NCI-H2029 (cell line): ENCODE measurements at places on chromosomes 4 and X.

GRCh38 chr4:128776794-128777216 lies 32.7 kb upstream of the JADE1 start:
- peak; percentile 71 for DNase-seq

- no peak for DNase-seq
Observed at GRCh38 chr4:118935819-118936218, 47.2 kb downstream of the SYNPO2 start.

DNA sequence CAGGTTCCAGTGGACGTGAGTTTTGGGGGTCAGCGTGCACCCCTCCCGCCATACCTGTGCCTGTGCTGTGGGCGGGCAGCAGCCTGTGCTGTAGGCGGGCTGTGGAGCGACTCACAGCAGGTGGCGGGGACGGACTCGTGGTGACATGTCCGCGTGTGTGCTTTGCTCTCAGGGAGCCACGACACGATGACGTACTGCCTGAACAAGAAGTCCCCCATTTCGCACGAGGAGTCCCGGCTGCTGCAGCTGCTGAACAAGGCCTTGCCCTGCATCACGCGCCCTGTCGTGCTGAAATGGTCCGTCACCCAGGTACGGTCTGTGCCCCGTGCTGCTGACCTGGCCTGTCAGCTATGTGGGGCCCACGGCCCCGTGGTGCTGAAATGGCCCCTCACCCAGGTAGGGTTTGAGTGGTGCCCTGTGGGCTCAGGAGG lies 7.4 kb downstream of the PLCXD1 start:
- DNase-seq, result no peak

- peak; percentile 83 for DNase-seq
Observed at GRCh38 chr4:184815046-184815877, 10.5 kb downstream of the ACSL1 start.

DNA sequence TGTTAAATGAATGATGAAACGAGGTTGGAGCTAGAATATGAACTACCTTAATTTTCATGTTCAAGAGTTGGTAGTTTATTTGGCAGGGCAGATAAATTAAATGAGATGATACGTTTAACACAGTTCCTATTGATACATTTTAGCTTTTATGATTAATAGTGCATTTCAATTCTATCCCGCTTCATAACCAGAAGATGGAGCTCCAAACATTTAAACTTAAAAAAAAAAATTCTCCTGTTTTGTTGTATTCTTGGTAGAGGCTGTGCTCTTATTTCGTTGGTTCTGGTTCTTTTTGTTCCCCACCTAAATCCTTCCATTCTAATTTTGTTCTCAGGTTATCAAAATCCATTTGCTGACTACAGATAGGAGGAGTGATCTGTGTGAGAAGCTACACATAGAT lies 71.8 kb upstream of the PTPN13 start:
- DNase-seq, result no peak
